ENCODE measurements at places on chromosomes 11 and 22.

- DNase-seq: no peak
Measured at GRCh38 chr11:125081098-125081798, 18.1 kb downstream of the SLC37A2 start.

- DNase-seq: no peak
Measured at GRCh38 chr22:46096051-46096450, 54.3 kb upstream of the PPARA start.

- DNase-seq: no peak
Measured at GRCh38 chr11:84471501-84471900, 1155.6 kb downstream of the DLG2 start.

GRCh38 chr11:61675826-61676225, 4.4 kb upstream of the DAGLA start:
- DNase-seq: no peak

DNA sequence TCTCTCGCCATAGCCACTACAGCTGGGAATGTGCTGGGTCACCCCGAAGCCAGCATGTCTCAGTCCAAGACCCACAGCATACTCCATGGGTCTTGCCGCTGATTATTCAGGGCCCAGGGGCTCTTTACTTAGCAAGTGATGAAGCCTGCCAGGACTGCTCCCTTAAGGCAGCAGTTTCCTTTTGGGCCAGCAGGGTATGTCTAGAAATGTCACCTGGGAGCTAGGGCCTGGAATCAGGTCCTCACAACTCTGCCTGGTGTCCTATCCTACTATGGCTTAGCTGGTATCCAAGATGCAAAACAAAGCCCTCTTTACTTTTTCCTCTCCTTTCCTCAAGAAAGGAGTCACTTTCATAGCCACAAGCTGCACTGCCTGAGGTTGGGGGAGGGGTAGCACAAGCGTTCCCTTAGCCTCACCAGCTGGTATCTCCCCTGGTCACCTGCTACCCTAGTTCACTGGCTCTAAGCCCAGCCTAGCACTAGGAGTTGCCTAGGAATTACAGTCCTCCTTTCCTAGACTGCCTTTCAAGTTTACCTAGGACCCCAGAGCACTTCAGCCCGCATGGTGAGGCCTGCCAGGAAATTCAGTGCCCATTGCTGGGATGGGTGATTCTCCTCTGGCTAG, 22.6 kb upstream of the NCR3LG1 start:
- no peak for DNase-seq

DNA sequence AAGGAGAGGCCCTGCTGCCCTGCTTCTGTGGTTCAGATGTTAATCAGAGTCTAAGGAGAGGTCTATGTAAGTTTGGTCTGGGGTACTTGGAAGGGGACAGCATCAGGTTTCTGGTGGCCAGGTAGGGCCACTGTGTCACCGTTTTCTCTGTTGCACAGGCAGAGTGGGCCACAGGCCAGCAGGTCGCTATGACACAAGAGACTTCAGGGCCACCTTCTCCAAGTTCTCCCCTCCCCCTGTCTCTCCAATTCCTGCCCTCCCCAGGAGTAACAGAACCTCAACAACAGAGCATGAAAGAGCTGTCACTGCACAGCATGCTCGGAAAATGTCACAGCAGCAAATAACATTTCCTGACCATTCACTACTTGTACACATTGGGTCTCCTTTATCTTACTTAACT, 58.6 kb downstream of the MPPED2 start:
- DNase-seq: no peak

DNA sequence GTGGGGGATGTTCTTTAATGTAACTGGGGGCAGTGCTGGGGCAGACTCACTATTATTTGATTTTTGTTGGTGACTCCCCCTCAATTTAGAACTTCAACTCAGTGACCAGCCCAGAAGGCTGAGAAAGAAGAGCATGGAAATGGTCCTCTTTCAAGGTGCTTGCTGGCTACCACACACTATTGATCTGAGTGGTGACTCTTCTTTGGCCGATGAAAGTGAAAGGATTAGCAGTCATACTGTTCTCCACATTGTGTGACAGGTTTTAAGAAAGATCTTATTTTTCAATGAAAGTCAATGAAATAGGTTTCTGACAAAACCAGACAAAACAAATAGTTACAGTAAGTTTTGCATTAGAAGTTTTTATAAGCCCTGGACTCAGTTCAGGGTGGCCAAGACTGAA, 29.9 kb downstream of the NLRP14 start:
- DNase-seq: no peak

DNA sequence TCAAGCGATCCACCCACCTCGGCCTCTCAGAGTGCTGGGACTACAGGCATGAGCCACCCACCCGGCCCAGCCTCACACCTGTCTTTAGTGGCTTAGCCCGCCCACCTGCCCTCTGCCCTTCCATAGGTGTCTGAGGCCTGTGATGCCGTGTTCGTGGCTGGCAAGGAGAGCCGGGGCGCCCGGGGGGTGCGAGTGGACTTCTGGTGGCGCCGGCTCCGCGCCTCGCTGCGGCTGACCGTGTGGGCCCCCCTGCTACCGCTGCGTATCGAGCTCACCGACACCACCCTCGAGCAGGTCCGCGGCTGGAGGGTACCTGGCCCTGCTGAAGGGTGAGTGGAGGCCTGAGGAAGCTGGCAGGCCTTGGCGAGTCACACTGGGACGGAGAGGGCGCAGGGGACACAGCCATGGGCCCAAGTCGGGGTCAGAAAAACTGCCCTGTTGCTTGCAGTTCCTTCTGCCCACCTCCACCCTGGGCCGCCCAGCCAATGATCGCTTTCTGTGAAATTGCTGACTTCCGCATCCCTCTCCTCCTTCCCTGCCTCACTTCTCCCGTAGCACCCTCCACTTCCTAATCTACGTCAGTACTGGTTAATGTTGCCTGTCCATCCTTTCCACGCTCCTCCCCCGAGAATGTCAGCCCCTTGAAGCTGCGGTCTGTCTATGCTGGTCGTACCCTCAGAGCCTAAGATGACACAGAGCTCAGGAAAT, 9.3 kb downstream of the TMEM132A start:
- no peak for DNase-seq

DNA sequence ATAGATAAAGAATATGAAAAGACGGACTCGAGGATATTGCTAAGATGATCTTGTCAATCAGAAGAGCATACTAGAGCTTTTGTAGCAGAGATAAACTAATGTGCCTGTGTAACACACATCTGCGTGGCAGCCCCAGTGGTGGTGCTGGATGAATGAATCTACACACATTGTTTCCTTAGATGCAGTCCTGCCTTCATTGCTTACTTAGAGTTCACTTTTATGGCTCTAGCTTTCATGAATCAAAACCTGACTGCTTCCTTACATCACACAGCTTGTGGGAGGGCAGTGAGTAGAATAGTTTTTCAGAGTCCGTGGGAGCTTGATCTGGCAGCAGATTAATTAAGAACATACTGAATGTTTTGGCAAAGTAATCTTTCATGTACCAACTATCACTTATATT, 83.7 kb downstream of the EXT2 start:
- DNase-seq: no peak

GRCh38 chr22:46976143-46976542, 213.7 kb downstream of the TBC1D22A start:
- no peak for DNase-seq

GRCh38 chr11:16926883-16927626, 87.2 kb downstream of the PLEKHA7 start:
- no peak for DNase-seq

GRCh38 chr11:18790883-18791206, 753 bp downstream of the PTPN5 start:
- no peak for DNase-seq

DNA sequence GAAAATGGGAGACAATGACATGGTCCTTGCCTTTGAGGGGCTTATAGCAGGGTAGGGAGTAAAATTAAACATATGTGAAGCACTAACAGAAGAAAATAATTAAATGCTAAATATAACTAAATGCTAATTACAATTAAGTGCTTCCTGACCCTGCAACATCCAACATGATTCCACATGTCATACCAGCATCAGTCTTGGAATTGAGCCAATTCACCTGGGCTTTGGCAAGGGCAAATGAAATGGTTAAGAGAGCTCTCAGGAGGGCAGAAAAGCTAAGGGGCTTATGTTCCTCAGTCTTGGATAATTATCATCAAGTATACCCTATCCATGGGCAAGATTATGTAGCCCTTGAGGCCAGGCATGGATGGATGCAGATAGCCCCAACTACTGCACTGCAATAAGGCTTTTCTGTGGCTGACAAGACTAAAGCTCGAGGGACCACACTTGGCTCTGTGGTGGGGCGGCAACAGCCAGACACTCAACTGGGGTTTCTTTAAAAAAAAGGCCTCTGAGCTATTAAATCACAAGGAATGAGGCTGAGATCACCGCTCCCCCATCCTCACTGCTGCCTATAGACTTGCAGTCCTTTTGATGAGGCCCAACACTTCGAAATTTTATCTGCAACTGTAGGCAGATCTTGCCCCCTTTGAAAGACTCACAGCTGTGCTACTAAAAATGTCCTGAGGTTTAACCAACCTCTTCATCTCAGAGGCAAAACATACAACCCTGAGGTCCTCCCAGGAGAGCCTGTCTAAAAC, 39.0 kb downstream of the IL18BP start:
- DNase-seq: no peak

DNA sequence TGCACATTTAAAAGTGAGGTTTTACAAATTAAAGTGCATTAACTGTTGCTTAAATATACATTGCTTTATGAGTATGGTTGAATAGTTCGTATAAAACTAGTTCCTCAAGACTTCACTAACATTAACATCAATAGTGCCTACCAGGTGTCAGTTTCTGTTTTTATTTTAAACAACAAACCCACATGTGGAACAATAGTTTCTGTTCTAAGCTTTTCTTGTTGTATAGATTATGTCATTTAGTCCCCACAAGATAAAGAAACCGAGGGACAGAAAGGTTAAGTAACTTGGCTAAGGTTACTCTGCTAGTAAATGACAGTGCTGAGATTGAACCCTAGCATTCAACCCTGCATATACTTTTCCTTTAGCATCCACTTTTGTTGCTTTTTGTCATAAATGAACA, 41.4 kb upstream of the ST14 start:
- DNase-seq: no peak

GRCh38 chr11:95461858-95462257, 230.9 kb upstream of the SESN3 start:
- no peak for DNase-seq

DNA sequence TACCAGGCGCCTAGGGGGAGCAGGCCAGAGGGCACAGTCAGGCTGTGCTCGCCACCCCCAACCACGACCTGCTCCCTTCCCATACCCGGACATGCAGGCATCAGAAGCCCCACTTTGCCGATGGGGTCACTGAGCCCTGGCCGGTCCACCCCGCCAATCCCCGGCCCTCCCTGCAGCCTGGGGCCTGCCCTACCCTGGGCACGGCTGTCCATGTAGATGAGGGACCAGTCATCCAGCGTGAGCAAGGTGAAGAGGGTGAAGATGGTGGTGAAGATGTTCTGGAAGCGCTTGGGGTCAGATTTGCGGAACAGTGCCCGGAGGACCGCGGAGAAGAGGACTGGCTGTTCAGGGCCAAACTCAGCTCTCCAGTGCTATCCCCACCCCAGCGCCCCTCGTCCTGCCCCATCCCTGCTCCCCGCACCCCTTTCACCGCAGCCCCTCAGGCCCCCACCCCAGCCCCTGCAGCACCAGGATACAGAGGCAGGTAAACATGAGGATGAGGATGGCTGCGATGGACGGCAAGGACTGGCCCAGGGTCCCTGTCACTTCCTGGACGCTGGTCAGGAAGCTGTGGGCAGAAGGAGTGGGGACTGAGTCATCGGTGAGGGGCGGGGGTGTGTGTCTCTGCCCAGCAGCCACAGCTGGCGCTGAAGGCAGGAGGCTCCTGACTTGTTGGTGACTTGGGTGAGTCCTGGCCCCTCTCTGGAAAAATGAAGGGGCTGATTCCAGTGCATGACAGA, 5.5 kb downstream of the CATSPER1 start:
- DNase-seq: no peak

DNA sequence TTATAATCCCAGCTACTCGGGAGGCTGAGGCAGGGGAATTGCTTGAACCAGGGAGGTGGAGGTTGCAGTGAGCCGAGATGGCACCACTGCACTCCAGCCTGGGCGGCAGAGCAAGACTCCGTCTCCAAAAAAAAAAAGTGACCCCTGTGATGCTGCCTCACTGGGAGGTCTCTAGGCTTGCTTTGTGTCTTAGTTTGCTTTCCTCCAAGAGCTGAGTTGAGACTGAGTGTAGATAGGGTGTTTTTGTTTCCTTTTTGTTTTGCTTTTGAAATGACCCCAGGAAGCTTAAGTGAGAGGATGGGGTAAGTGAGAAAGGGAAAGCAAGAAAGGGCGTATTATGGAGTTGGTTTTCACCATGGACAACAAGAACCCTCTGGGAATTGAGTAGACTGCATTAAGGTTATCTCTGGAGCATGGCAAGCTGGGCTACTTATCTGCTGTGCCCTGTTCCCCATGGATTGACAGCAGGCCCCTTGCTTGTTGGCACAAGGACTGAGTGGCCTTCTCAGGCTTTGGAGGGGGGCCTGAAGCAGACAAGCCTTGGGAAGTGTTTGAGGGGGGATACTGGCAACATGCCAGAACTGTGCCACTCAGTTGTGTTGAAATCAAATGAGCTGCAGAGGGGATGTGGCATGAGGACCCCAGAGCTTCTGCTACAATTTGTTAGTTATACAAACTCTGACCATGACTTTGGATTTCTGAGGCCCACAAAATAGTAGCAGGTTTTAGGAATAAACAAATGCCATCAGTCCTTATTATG, 300.6 kb upstream of the C11orf87 start:
- DNase-seq: no peak

Measured in T-helper 22 cell (primary cell).